ENCODE measurements at places on chromosomes 16 and 17. TPM values are rescaled to one million over a fixed set of nuclear protein-coding genes. Genes with fewer than 3 reads are reported as not detected.

DNA sequence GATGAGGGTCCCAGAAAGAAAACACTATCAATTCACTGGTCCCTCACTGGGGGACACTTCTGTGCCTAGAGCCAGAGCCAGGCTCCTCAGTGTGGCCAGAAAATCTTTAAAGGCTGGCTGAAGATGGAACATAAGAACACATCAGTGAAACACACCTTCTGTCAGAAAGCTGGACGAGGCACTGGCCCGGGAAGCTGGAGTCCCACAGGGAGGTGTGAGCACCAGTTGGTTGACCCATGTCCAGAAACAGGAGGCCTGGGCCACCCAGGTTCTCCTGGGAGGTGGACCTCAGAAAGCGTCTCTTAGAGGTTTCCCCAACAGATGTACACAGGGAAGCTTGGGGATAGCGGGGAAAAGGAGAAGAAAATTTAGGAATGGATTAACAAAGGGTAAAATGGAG lies 56.2 kb upstream of the ALDH3A2 start:
- no peak for DNase-seq

DNA sequence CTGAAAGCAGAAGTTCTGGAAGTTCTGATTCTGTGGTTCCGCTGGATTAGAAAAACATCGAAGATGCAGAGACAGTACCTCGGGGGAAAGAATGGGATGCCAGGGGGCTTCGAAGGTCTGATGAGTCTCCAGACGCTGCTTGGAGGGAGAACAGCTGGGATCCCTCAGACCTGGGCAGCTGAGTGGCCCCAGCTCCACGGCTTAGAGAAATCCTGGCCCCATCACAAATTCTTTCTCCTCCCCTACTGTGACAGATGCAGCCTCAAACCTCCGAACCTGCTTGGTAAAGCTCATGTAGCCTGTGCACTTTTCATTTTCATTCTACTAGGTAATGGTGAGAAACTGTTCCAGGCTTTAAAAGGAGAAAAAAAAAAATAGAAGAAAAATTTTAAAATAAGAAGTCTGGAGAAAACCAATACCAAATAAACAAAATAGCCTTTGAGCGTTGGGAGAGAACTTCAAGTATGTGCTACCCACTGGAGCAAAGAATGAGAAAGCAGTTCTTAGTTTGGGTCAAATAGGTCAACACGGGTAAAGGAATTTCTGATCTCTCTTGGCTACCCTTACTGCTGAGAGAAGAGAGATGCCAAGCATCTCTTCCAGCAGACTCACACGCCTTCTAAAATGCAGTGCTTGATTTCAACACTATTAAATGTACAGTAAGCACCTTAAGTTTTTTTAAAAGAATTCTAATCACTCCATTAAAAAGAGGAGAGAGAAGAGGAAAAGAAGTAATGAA lies 19.9 kb downstream of the MAF start:
- no peak for DNase-seq

The FOXN1 gene
- not detected for total RNA-seq

The MYL11 gene
- not detected for total RNA-seq

The COQ9 gene
- 234 TPM for total RNA-seq
